ENCODE measurements at places on chromosomes 5 and 9. TPM values are rescaled to one million over a fixed set of nuclear protein-coding genes. Genes with fewer than 3 reads are reported as not detected.

NUTM2F gene
- not detected for total RNA-seq

FSTL4 gene
- total RNA-seq, result 4.0 TPM

SLC45A2 gene
- 0.05 TPM for total RNA-seq

ANKRD55 gene
- not detected for total RNA-seq

SV2C gene
- not detected for total RNA-seq

PCDHA9 gene
- not detected for total RNA-seq

BICD2 gene
- 27.5 TPM for total RNA-seq

C9orf153 gene
- 0.46 TPM for total RNA-seq

SLC22A4 gene
- 4.0 TPM for total RNA-seq

ANKRD18A gene
- 14.8 TPM for total RNA-seq

C9orf50 gene
- not detected for total RNA-seq
